ENCODE measurements at places on chromosomes 7 and 10. TPM values are rescaled to one million over a fixed set of nuclear protein-coding genes. Genes with fewer than 3 reads are reported as not detected.

GHRHR gene
- not detected for total RNA-seq

GPR158 gene
- total RNA-seq = under 0.01 TPM

PAX4 gene
- not detected for total RNA-seq

EVX1 gene
- not detected for total RNA-seq

HSPA12A gene
- total RNA-seq = 0.27 TPM

OR6V1 gene
- not detected for total RNA-seq

TNPO3 gene
- 80.3 TPM for total RNA-seq

CYP2C19 gene
- total RNA-seq = not detected

KNDC1 gene
- not detected for total RNA-seq

PDE6C gene
- not detected for total RNA-seq

ZNF804B gene
- total RNA-seq = not detected

CCDC146 gene
- total RNA-seq = 1.1 TPM

FGL2 gene
- total RNA-seq = 0.13 TPM

UNCX gene
- total RNA-seq = not detected

CFAP58 gene
- 0.40 TPM for total RNA-seq

LRIT1 gene
- not detected for total RNA-seq

STAG3 gene
- 3.3 TPM for total RNA-seq

GRID2IP gene
- not detected for total RNA-seq

ARHGEF5 gene
- total RNA-seq = 1.3 TPM

MYO3A gene
- total RNA-seq = not detected

MACC1 gene
- not detected for total RNA-seq

NAT16 gene
- not detected for total RNA-seq

CYP3A5 gene
- not detected for total RNA-seq

DCLRE1A gene
- 10.5 TPM for total RNA-seq

IFRD1 gene
- 56.8 TPM for total RNA-seq

All from thoracic aorta endothelial cell (primary cell).